ENCODE measurements at places on chromosomes 7 and 10.
A peak's percentile ranks its signal among the peaks of the same experiment; 100 is the strongest.

DNA sequence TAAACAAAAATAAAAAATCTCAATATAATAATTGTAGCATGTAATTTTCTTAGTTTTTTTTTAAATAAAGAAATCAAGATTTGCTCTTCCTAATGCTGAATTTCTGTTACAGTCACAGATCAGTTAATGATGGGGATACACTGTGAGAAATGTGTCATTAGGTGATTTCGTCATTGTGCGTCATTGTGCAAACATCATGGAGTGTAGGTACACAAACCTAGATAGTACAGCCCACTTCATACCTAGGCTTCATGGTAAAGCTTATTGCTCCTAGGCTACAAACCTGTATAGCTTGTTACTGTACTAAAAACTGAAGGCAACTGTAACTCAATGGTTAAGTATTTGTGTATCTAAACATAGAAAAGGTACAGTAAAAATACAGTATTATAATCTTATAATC, 74.4 kb upstream of the LSM8 start:
- no peaks in the 10 kb centered on the region for H3K27me3 ChIP-seq
- DNase-seq = no peak
- no peak overlapping the region for H3K27ac ChIP-seq
- H3K36me3 ChIP-seq = no peaks in the 10 kb centered on the region
- no peak overlapping the region for H3K4me3 ChIP-seq
- H3K4me1 ChIP-seq = no peaks in the 10 kb centered on the region

DNA sequence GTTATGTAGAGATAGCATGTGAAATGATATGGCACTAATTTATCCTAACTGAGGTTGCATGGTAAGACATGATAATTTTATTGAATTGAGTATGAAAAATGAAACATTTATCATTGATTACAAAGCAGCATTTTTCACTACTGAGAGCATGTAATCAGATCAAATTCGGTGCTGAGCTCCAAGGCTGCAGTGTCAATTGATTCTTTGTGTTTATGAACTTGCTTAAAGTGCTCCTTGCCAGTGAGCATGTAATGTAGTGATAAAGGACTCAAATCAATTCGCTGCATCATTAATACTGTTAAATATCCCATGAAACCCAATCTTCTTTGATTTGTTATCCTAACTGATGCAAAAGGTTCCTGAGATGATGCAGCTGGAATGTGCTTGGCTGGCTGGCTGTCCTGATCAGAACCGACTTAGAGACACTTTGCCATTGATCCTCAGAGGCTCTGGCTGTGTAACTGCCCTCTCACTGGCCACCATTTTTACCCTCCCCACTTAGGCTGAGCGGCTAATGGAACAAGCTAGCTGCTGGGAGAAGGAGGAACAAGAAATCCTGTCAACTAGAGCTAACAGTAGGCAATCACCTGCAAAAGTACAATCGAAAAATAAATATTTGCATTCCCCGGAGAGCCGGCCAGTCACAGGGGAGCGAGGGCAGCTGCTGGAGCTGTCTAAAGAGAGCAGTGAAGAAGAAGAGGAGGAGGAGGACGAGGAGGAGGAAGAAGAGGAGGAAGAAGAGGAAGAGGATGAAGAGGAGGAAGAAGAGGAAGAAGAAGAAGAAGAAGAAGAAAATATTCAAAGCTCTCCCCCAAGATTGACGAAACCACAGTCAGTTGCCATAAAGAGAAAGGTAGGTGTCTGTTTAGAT, 89.8 kb upstream of the SAMD8 start:
- H3K27ac ChIP-seq = no peak overlapping the region
- peaks cover 30% of the 10 kb centered on the region for H3K36me3 ChIP-seq
- DNase-seq = peak; percentile 30
- no peak overlapping the region for H3K4me3 ChIP-seq

DNA sequence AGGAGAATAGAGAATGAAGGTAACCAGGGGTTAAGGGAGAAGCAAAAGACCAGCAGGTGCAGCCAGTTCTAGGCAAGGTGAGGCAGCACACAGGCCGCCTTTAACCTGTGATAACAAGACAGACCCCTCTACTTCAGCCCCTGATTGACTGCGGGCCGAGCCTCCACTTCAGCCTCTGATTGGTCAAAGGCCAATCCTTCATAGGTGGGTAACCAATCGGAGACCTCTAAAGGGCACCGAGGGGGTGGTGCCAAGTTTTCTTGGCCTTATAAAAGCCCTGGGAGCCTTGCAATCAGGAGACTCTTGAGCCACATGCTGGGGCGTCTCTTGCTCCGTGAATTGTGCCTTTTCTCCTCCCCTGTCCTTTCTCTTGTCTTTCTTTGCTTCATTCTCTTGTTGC, 98.8 kb downstream of the ELFN1 start:
- H3K27ac ChIP-seq = no peak overlapping the region
- no peaks in the 10 kb centered on the region for H3K27me3 ChIP-seq
- no peaks in the 10 kb centered on the region for H3K36me3 ChIP-seq
- DNase-seq = no peak
- H3K4me3 ChIP-seq = no peak overlapping the region
- no peaks in the 10 kb centered on the region for H3K4me1 ChIP-seq

DNA sequence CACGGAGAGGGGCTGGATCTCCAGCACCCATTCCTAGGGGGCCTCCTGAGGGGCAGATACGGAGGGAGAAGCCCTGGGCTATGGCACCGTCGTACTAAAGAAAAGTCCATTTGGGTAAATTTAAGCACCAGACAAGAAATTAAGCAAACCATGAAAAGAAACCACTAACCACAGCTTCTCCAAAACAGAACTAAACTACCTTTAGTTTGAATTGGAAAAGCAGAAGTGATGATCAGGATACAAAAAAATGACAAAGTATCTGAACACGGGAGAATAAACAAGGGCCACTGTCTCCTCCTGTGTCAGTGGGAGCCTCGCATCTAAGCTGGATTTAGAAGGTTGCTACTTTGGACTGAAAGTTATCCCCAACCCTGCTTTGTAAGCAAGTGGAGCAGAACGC, 69.1 kb downstream of the DIP2C start:
- H3K27me3 ChIP-seq = no peaks in the 10 kb centered on the region
- H3K4me1 ChIP-seq = peaks cover 27% of the 10 kb centered on the region
- no peaks in the 10 kb centered on the region for H3K36me3 ChIP-seq
- no peak for DNase-seq
- H3K4me3 ChIP-seq = no peak overlapping the region
- no peak overlapping the region for H3K27ac ChIP-seq

DNA sequence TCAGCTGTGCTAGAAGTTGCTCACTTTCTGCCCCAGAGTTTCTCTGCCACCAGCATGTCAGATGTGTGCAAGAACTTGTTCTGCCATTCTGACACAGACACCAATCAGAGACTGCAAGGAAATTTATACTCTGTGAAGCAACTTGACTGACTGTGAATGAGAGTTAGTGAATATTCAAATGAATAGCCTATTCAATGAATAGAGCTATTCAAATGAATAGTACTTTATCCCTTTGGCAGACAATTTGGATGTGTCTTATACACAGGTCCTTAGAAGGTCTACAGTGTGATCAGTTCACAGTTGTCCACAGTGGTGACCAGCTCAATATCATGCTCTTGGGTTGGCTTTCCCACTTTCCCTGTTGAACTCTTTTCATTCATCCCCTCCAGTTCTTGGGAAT, 138.1 kb downstream of the MACC1 start:
- no peaks in the 10 kb centered on the region for H3K27me3 ChIP-seq
- no peak overlapping the region for H3K27ac ChIP-seq
- no peaks in the 10 kb centered on the region for H3K36me3 ChIP-seq
- no peak overlapping the region for H3K4me3 ChIP-seq
- H3K4me1 ChIP-seq = peaks cover 7% of the 10 kb centered on the region
- no peak for DNase-seq

- H3K4me1 ChIP-seq = peaks cover 4% of the 10 kb centered on the region
- peaks cover 7% of the 10 kb centered on the region for H3K36me3 ChIP-seq
- H3K4me3 ChIP-seq = no peak overlapping the region
- H3K27me3 ChIP-seq = no peaks in the 10 kb centered on the region
- no peak overlapping the region for H3K27ac ChIP-seq
- DNase-seq = no peak
These were observed 47.1 kb downstream of the PAPSS2 start for GRCh38 chr10:87706731-87707130.

GRCh38 chr7:15143121-15143520, 240.6 kb upstream of the DGKB start:
- H3K4me1 ChIP-seq = no peaks in the 10 kb centered on the region
- H3K27ac ChIP-seq = no peak overlapping the region
- no peak overlapping the region for H3K4me3 ChIP-seq
- DNase-seq = no peak
- H3K27me3 ChIP-seq = no peaks in the 10 kb centered on the region
- no peaks in the 10 kb centered on the region for H3K36me3 ChIP-seq

DNA sequence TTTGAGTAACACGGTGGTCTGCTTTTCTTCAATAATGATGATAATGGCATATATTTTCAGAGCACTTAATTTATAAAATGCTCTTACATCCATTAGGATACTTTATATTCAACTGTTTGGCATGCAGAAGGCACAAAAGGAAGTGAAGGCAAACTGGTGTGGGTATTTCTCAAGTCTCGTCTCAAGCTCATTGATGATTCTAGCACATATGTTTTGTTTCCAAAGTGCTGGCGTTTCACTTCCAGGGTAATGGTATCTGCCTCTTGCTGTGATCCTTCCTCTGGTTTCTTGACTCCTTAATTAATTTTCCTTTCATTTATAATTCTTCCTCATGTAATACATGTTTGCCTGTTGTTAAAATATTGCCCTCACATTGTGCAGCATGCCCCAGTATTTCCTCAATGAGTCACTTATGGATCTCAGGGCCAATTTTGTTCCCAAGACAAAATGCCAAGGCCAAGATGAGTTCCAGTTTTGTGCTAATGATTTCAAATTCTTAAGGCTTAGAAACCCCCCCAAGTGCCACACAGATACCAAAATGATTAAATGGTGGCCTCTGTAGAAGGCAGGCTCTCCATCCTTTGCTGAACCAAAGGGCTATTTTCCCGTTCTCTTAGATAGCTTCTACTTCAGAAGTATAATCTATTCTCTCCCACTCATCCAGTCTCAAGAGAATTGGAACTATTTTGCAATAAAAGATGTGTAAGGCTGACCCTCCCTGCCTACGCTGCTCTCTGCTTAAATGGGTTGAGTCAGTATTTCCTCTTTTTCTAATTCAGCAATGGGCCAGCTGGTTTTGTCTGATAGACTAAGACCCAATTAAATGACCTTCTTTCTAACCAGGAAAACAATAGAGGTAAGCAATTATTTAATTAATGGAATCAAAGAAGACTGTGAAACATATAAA, 171.2 kb downstream of the ZNF365 start:
- no peak for DNase-seq
- no peak overlapping the region for H3K4me3 ChIP-seq
- H3K4me1 ChIP-seq = no peaks in the 10 kb centered on the region
- H3K27ac ChIP-seq = no peak overlapping the region
- no peaks in the 10 kb centered on the region for H3K36me3 ChIP-seq
- no peaks in the 10 kb centered on the region for H3K27me3 ChIP-seq

DNA sequence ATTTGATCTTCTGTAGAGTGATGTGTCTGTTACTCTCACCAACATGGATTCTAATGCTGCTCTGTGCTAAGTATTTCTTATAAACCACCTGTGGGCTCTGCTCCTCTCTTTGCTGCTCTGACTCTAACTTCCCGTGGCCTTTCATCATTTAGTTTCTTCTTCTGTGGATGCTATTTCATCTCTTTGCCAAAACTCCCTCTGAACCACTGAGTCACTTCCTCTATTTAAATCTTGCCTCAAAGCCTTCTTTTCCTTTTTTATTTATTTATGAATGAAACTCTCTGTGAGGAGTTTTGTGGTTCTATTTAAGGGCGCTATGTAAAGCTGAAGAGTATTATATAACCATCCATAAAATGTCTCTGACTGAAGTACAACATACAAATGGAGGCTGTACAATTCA, 538.5 kb downstream of the SUGCT start:
- DNase-seq = no peak
- H3K27me3 ChIP-seq = no peaks in the 10 kb centered on the region
- H3K4me3 ChIP-seq = no peak overlapping the region
- no peaks in the 10 kb centered on the region for H3K36me3 ChIP-seq
- no peak overlapping the region for H3K27ac ChIP-seq
- H3K4me1 ChIP-seq = peaks cover 9% of the 10 kb centered on the region

GRCh38 chr10:87092376-87092860, 2.2 kb downstream of the GLUD1 start:
- H3K4me1 ChIP-seq = peaks cover 13% of the 10 kb centered on the region
- peaks cover 5% of the 10 kb centered on the region for H3K36me3 ChIP-seq
- H3K27ac ChIP-seq = peak overlapping the region; percentile 99
- no peaks in the 10 kb centered on the region for H3K27me3 ChIP-seq
- peak overlapping the region; percentile 77 for H3K4me3 ChIP-seq

DNA sequence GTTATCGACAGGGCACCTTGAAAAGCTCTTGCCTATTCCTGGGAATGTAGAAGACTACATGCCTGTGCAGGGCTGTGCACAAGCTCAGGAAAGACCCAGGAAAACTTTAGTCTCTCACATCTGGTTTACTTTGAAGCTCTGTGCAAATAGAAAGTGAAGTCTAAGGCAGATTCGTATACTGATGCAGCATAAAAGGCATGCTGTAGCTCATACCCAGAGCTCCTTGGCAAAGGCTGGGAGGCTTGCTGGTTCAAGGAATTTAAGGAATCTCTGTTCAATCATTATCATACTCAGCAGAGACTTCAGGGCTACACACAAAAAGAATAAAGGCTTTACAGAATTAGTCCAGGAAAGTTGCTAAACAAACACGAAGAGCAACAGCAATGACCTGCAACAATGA, 192.0 kb downstream of the OTUD1 start:
- no peaks in the 10 kb centered on the region for H3K36me3 ChIP-seq
- H3K27me3 ChIP-seq = no peaks in the 10 kb centered on the region
- H3K27ac ChIP-seq = no peak overlapping the region
- no peaks in the 10 kb centered on the region for H3K4me1 ChIP-seq

GRCh38 chr10:17981766-17982380, 30.2 kb downstream of the SLC39A12 start:
- H3K36me3 ChIP-seq = no peaks in the 10 kb centered on the region
- DNase-seq = no peak
- H3K4me3 ChIP-seq = no peak overlapping the region
- no peaks in the 10 kb centered on the region for H3K4me1 ChIP-seq
- no peak overlapping the region for H3K27ac ChIP-seq
- no peaks in the 10 kb centered on the region for H3K27me3 ChIP-seq

DNA sequence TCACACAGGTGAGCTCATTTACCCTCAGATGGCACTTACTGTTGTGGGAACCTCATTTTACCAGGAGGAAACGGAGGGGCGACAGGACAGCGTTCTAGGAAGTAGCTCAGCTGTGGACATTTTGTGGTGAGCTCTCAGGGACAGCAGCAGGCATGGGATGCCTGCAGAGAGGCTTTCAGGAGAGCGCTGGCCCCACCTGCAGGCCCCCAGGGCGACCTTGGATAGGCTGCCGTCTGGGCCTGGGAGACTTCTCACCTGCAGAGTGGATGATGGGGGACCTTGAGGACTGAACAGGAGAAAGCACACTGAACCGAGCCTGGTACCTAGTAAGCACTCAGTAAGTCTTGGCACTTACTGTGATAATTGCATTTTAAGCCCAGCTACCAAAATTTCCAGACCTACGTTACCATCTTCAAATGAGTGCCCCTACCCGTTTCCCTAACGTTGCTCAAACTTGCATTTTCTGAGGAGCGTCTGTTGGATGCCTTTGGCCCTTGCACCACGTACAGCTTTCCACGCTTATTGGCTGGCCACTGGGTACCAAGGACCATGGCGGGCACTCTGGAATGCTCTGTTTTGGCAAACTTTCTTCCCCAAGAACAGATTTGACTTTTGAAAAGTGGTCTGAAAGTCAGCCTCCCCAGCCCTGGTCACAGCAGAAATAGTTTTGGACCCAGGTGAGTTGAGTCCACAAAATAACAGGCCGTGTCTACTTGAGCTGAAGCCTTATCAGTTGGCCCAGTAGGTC, 223.4 kb downstream of the EBF3 start:
- no peak for DNase-seq
- no peak overlapping the region for H3K4me3 ChIP-seq
- no peak overlapping the region for H3K27ac ChIP-seq
- no peaks in the 10 kb centered on the region for H3K27me3 ChIP-seq

Data from transverse colon (tissue), 4 donors.